ENCODE measurements at places on chromosomes 6 and 20. TPM values are rescaled to one million over a fixed set of nuclear protein-coding genes. Genes with fewer than 3 reads are reported as not detected.

DNA sequence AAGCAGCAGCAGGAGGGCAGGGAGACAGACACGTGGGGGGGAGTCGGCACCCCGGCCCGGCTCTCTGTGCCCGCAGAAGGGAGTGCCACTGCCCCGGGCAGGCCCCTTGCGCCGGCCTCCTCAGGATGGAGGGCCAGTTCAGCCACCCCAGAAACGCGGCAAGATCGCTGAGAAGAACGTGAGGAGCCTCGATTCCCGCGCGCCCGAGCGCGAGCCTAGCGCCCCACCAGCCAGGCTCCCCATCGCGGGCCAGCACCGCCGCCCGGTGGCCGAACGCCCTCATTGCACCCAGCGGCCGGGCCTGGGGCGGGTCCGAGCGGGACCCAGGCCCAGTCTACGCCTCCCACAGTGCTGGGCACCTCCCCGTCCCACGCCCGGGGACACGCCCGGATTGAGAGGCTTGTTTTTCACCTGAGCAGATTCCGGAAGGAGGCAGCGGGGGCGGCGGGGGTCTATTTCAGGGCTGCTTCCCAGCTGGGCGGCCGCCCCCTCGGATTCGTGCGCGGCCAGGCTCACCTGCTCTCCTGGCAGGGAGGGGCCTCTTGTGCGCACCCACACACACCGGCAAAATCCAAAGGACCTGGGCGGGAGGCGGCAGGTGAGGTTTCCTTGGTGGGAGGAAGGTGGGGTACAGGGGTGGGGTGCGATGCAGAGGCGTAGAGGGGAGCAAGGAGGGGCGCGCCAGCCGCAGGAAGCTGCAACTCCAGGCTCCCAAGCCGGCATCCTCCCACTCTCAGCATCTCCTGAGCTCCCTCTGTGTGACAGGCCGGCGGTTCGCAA is 9.0 kb upstream of the GRM4 start:
- no peaks in the 10 kb centered on the region for H3K36me3 ChIP-seq
- DNase-seq = peak; percentile 83
- peaks cover 4% of the 10 kb centered on the region for H3K4me1 ChIP-seq
- H3K27me3 ChIP-seq = peaks cover 34% of the 10 kb centered on the region
- H3K27ac ChIP-seq = no peak overlapping the region
- H3K4me3 ChIP-seq = no peak overlapping the region

The ZC2HC1B gene
- total RNA-seq = not detected

DNA sequence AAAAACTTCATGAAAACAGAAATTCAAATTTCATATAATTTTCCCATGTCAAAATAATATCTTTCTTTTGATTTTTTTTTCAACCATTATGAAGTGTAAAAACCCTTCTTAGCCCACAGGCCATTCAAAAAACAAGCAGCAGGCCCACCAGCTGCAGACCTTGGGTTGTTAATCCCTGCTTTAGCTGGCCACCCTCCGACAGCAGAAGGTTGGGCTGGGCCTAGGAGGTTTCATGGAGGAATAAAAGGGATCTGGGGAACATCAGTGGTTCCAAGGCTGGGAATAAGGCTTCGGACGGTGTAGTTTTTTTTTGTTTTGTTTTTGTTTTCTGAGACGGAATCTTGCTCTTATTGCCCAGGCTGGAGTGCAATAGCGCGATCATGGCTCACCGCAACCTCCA is 3.6 kb upstream of the HSP90AB1 start:
- peaks cover 16% of the 10 kb centered on the region for H3K36me3 ChIP-seq
- H3K27me3 ChIP-seq = no peaks in the 10 kb centered on the region
- no peak overlapping the region for H3K27ac ChIP-seq
- peaks cover 24% of the 10 kb centered on the region for H3K4me1 ChIP-seq

DNA sequence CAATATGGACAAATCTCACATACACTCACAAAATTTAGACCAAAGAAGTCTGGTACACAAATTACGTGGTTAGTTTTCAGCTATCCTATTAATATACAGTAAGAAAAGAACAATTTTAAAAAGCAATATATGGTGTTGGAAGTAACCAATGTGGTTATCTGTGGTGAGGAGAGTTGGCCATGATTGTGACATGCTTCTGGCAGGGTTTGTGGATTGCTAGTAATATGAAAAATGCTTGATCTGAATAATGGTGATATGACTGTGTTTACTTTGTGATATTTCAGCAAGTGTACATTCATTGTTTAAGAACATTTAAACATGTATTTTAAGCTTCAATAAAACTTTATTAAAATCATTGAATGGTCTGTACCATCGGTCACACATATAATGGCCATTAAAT is 99.1 kb downstream of the ADGB start:
- no peak overlapping the region for H3K4me3 ChIP-seq
- no peaks in the 10 kb centered on the region for H3K4me1 ChIP-seq
- DNase-seq = no peak
- H3K27ac ChIP-seq = no peak overlapping the region

- DNase-seq = no peak
- H3K4me1 ChIP-seq = peaks cover 80% of the 10 kb centered on the region
- H3K27me3 ChIP-seq = no peaks in the 10 kb centered on the region
- peaks cover 31% of the 10 kb centered on the region for H3K36me3 ChIP-seq
Observed at GRCh38 chr20:47541355-47541922, 39.8 kb downstream of the NCOA3 start.

GRCh38 chr6:168333039-168333438 is 13.5 kb upstream of the DACT2 start:
- no peak overlapping the region for H3K27ac ChIP-seq
- H3K27me3 ChIP-seq = peaks cover 30% of the 10 kb centered on the region
- H3K4me3 ChIP-seq = no peak overlapping the region
- DNase-seq = peak; percentile 17

The RAB23 gene
- total RNA-seq = 1.4 TPM

The REM1 gene
- total RNA-seq = not detected

The CST2 gene
- total RNA-seq = not detected

DNA sequence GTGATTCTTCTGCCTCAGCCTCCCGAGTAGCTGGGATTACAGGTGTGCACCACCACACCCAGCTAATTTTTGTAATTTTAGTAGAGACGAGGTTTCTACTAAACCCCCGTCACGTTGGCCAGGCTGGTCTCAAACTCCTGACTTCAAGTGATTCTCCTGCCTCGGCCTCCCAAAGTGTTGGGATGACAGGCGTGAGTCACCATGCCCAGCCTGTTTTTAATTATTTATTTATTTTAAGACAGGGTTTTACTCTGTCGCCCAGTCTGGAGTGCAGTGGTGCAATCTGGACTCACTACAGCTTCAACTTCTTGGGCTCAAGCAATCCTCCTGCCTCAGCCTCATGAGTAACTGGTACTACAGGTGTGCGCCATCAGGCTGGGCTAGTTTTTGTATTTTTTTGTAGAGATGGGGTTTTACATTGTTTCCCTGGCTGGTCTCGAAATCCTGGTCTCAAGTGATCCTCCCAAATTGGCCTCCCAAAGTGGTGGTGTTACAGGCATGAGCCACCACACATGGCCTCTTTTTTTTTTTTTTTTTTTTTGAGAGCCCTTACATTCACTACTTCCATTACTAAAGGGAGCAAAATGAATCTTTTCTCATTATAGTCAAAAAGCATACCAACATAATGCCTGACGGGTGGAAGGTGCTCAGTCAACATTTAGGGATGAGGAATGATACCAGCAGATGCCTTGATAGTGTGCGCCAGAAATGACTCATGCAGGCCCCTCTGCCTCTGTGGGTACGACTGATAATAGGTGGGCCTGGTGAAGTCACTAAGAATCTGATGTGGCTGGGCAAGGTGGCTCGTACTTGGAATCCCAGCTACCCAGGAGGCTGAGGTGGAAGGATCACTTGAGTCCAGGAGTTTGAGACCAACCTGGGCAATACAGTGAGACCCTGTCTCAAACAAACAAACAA is 17.8 kb upstream of the RALGAPB start:
- H3K27ac ChIP-seq = no peak overlapping the region
- no peak for DNase-seq
- peaks cover 7% of the 10 kb centered on the region for H3K4me1 ChIP-seq
- no peak overlapping the region for H3K4me3 ChIP-seq
- H3K27me3 ChIP-seq = no peaks in the 10 kb centered on the region

The GNL1 gene
- 104 TPM for total RNA-seq

The TAF4 gene
- 27.1 TPM for total RNA-seq

The GJA10 gene
- not detected for total RNA-seq

The SLC22A16 gene
- not detected for total RNA-seq

DNA sequence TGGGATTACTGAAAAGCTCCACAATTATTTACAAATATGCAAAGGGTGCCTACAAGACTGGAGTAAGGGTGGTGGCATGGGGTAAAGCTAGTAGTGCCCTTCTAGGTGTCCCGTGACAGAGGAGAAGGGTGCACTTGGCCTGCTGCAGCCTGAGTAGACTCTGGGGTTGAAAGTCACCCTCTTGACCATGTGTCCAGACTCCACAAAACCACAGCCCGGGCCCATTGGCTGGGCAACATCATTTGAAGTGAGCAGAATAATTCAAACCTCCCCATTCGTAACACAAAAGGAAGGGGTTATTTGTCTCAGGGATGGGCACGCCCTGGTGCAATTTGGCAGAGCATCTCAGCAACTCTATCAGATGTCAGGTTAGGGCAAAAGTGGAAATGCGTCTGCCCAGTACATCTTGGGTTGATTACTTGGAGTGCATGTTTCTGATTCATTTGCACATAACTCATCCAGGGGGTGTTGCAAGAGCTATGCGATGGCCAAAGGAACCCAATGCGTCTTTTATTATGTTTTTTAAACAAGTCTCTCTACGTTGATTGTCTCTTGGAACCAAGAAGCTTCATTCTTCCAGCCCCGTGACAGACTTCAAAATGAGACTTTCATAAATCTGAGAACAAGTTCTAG is 56.7 kb downstream of the ISM1 start:
- no peaks in the 10 kb centered on the region for H3K36me3 ChIP-seq
- no peak overlapping the region for H3K27ac ChIP-seq
- no peak overlapping the region for H3K4me3 ChIP-seq
- no peaks in the 10 kb centered on the region for H3K27me3 ChIP-seq

DNA sequence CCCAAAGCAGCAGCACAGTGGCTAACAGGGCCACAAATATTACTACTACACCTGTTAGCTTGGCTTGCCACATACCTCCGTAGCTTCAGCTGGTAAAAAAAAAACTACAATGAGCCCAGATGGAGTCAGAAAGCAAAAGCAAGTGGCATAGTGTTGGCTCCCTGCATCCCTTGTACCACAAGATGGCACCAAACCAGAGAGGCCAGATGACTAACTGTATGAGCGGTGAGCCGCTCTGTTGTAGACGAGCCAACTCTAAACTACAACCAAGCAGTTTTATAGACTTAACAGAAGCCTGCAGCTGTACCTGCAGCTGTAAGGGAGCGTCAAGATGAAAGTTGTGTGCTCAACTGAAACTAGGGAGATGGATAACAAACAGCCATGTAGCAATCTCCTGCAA is 84.5 kb upstream of the MCHR2 start:
- no peaks in the 10 kb centered on the region for H3K4me1 ChIP-seq
- H3K4me3 ChIP-seq = no peak overlapping the region
- H3K27me3 ChIP-seq = peaks cover 3% of the 10 kb centered on the region
- no peak overlapping the region for H3K27ac ChIP-seq
- peak; percentile 6 for DNase-seq

DNA sequence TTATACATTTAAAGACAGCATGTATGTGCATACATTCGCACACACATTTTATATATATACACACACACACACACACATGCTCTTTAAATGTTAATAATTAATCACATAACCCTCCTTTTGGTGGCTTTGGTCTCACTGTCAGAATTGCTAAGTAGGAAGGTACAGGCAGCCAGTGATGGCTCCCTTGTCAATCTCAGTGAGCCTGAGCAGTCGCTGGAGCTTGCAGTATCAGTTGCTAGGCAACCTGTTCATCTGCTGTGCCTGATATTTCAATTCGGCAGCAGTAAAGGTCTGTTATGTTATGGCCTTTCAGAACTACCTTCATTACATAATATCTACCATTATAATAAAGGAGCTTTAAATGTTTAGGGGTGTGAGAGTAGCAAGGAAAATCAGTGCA is 374.3 kb downstream of the LMBRD1 start:
- no peaks in the 10 kb centered on the region for H3K27me3 ChIP-seq
- H3K4me1 ChIP-seq = no peaks in the 10 kb centered on the region
- H3K36me3 ChIP-seq = no peaks in the 10 kb centered on the region
- H3K27ac ChIP-seq = no peak overlapping the region
- H3K4me3 ChIP-seq = no peak overlapping the region

Data from activated CD4-positive, alpha-beta T cell treated with anti-CD3 and anti-CD28 coated beads for 36 hours (primary cell).